ENCODE measurements at places on chromosomes 5 and 9.

DNA sequence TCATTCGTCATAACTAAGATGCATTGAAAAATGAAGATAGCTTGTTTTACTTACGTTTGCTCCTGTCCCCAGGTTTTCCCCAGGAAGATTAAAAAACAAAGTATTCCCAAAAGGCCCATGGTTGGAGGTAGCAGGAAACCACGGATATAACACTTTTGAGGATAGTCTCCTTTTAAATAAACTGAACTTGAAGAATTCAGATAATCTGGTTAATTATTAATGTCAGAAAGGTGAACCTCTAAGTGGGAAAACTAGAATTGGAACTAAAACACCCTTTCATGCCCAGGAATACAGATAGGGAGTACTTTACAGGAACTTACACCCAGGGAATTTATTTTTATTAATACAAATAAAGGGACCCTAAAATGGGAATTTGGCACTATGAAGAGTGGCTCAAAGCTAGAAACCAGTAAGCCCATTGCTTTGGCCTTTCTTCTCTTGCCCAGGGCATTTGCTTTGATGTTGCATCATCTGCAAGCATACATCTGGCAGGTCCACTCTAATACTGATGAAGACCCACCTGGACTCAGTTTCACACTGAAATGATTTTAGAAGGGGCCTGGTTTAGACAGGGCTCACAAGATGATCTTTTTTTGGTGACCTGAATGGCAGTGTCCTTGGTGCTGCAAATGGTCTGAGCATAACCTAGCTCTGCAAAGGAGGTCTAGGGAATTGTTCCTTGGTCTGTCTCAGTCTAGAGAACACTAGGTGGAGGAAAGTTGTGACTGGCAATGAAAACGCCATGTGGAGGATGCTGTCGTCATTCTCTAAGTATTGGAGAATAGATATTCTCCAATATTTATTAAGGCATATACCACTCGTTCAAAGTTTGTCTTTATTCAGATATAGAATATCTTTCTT is at the start of gene C5:
Gene C5, minus strand, starts transcription at position 148 of the 861 bp plus-strand sequence. Its CDS starts 29 bp downstream, at position 119.
- DNase-seq, result no peak

- no peak for DNase-seq
Measured at GRCh38 chr5:41896230-41896629, 7.9 kb upstream of the RIMOC1 start.

GRCh38 chr9:38707885-38708637 is 11.9 kb downstream of the FAM240B start:
- DNase-seq, result no peak

DNA sequence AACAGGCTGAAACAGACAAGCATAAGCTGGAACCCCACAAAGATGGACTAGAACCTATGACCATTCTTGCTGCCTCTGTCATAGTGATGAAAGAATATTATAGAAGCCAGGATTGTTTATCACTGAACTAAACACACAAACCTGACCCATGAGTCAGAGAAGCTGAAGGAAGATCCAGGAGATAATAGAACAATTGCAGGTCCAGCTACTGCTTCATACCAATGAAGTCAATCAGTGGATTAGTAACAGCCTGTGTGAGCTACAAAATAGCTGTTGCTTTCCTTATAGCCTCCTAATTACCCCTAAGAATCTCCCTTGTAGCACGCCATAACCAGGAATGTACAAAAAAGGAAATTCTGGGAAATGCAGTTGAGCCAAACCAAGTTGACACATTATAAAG is 459.9 kb upstream of the ZNF462 start:
- no peak for DNase-seq

GRCh38 chr9:16726718-16727451 is 143.6 kb downstream of the BNC2 start:
- DNase-seq, result no peak

DNA sequence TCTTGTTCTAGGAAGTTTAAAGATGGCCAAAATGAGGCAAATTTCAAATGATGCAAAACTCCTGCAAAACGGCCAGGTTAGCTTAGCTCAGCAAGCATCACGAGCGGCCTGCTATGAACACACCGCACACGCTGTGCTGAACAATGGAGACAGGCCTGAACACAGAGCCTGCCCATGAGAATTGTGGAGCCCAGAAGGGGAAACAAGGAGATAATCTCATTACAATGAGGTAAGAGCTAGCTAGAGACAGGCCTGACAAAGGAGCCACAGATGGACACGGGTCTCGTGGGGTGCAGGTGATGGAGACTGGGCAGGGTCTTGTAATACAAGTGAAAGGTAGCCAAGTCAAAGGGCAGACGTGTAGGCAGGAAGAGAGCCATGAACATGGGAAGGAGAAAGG is 50.2 kb downstream of the PSMB7 start:
- no peak for DNase-seq

DNA sequence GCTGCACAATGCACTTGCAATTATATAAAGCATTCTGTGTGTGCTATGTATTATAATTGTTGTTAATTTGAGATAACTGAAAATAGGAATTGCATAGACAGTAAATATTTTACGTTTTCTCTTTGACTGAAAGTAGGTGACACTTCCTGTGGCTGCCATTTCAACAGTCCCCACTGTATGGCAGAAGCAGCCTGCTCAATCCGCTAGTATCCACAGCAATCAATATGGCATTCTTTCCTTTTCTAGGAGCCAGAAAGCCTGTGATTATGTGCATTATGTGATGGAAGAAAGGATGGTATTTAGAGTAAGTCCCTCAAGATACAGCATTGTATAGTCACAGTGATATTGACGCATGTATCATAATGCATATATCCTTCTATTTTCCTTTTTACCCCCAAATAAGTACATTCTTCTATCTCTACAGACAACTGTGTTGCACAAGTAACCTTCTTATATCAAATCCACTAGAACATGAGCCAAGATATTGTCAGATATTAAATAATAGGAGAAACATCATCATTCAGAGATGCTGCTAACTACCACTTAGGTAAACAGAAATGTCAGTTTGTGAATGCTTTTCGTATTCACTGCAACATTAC is 59.7 kb downstream of the CARTPT start:
- DNase-seq, result no peak

DNA sequence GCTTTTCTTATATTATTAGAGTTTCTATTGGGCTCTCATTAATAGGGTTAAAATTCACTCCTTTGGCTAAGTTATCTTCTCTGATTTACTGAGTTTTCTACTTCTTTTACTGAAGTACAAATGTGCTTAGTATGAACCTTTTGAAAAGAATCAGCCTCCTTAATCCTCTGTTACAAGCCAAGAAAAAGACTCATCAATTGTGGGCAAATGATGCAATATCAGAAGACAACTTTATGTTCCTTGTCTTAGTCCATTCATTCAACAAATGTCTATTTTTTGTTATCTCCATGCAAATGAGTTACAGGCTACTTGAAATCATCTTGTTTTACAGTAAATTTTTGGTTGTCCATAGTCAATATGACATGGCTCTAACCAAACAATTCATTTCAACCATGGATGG is 40.3 kb downstream of the SNCAIP start:
- DNase-seq, result no peak

- no peak for DNase-seq
Measured at GRCh38 chr5:123814801-123815470, 303.0 kb downstream of the CSNK1G3 start.

DNA sequence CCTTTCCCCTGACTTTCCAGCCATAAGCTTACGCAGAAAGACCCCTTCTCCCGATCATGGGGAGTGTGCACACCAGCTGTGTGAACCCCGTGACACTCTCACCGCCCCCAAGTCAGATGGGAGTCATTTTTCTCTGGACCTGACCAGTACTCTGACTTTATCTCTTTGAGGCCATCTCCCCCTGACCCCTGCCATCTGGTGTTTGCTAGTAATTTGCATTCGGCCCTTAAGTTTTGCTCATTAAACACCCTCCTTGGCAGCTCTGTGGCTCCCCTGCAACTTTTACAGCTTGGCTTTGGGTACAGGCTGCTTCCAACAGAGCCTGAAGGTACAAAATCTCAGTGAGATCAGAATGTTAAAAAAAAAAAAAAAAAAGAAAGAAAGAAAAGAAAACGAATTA is 43.9 kb downstream of the PDZD2 start:
- DNase-seq, result no peak

- no peak for DNase-seq
Measured at GRCh38 chr9:110443146-110443865, 105.6 kb upstream of the TXNDC8 start.

DNA sequence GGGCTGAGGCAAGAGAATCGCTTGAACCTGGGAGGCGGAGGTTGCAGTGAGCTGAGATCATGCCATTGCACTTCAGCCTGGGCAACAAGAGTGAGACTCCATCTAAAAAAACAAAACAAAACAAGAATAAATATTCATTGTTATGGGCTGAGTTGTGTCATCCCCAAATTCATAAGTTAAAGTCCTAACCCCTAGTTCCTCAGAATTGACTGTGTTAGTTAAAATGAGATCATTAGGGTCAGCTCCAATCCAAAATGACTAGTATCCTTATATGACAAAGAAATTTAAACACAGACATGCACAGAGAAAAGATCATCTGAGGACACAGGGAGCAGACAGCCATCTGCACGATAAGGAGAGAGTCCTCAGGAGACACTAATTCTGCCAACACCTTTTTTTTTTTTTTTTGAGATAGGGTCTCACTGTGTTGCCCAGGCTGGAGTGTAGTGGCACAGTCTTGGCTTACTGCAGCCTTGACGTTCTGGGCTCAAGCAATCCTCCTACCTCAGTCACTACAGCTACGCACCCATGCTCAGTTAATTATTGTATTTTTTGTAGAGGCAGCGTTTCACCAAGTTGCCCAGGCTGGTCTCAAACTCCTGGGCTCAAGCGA is 32.1 kb upstream of the GCNT1 start:
- DNase-seq, result no peak

- no peak for DNase-seq
Measured at GRCh38 chr5:126613941-126614592, 13.3 kb downstream of the PHAX start.

GRCh38 chr9:132745756-132746709 is 75.8 kb downstream of the GTF3C4 start:
- DNase-seq, result no peak

- DNase-seq, result no peak
Measured at GRCh38 chr9:77000330-77000729, 19.1 kb upstream of the FOXB2 start.

DNA sequence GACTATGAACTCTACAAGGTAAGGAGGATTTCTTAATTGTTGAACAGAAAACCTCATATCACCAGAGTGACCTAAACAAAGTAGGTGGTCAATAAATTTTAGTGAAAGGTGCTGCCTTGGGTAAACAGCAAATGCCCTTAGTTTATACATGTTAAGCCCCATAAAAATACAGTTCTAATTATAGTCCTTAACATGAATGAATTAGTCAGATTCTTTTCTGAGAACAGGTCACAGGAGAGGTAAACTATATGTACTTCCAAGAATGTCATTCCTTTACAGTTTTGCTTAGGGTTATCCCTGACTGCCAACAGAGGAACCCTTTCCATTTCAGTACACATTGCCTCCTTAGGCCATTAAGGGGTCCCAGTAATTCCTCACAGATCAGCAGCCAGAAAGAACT is 64.9 kb downstream of the PLPP1 start:
- DNase-seq, result no peak

DNA sequence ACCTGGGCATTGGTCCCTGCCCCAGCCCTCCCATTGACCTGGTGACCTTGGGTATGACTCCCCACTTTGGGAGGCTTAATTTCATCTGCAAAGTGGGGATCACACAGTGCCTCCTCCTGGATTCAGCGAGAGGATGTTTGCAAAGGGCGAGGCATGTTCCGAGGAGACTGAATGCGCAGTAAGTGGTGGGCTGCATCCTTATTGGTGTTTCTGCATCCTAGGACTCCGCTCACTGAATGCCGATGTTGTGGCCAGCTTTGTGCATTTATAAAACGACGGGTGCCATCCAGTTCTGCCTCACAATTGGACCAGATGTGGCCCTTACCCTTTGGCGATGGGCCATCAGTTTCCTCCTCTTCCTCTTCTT is 23.5 kb upstream of the AIF1L start:
- no peak for DNase-seq

- DNase-seq, result no peak
Measured at GRCh38 chr5:111507276-111507675, 5.1 kb downstream of the STARD4 start.

Measured in GF-D8 (cell line).